ENCODE measurements at places on chromosomes 11 and 22.
A peak's percentile ranks its signal among the peaks of the same experiment; 100 is the strongest.

GRCh38 chr22:24951942-24952836 lies at the start of gene KIAA1671:
Gene KIAA1671 (plus strand): TSS chr22:24952716. CDS start chr22:25028000, 75,284 bp downstream.
- peak; percentile 76 for DNase-seq

DNA sequence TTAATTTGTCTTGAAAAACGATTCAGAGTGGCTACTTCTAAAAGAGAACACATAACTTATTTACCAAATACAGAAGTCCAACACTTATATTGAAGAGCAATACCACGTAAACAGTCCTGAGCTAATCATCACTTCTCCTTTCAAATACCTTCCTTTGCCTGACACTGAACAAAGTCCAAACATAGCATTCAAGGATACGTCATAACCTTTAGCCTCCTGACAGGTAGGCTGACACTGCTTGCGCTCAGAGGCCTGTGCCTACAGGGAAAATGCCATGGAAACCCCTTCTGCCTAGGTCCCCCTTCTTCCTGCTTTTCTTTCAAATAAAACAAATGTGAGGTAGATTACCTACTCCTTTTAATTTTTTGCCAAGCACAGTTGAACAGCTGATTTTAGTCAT lies 510.0 kb downstream of the INSC start:
- DNase-seq: no peak

DNA sequence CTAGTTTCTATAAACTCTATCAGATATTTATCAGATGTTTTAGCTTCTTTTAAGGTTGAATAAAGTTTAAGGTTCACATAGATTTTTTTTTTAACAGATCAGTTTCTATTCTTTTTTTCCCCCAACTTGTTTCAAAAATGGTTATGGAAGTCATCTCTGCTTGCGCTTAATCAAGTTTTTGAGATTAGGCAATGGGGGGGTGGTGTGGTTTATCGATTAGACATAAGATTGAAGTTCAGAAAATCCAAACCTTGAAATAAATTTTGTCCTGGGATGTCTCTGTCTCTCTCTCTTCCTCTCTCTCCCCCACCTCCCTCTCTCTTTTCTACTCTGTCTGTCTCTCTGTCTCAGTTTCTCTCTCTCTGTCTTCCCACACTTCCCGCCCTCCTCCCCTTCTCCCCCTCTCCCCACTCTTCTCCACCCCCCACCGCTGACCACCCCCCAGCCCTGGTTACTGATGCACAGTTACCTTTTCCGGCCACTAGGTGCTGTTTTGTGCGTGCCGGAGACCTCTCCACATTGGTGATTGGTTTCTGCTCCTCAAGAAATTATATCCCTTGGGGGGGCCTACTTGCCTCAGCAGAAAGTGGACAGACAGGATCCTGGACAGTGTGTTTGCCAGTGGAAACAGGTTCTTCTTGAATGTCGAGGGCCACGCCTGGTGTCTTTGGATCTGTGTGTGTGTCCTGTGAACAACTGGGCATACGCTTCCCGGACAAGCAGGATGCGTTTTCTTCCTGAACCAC lies 29.7 kb upstream of the ANO1 start:
- DNase-seq: no peak

DNA sequence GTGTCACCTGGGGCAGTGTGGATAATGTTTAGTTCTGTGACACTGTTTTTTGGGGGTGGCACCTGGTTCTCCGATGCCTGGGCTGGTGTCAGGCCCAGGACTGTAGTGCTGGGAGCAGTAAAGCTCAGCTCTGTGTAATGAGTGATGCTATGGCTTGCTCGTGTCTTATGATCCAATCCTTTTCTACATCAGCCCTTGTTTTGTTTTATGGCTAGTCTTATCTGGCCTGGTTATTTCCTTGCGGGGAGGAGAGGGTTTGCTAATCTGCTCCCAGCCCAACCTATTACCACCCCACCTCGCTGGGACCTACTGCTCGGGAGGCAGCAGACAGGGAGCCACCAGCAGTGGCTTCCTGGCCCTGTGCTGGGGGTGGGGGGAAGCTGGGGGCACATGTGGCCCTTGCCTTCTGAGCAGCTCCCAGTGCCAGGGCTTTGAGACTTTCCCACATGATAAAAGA lies 35.0 kb upstream of the TPBGL start:
- DNase-seq: no peak

DNA sequence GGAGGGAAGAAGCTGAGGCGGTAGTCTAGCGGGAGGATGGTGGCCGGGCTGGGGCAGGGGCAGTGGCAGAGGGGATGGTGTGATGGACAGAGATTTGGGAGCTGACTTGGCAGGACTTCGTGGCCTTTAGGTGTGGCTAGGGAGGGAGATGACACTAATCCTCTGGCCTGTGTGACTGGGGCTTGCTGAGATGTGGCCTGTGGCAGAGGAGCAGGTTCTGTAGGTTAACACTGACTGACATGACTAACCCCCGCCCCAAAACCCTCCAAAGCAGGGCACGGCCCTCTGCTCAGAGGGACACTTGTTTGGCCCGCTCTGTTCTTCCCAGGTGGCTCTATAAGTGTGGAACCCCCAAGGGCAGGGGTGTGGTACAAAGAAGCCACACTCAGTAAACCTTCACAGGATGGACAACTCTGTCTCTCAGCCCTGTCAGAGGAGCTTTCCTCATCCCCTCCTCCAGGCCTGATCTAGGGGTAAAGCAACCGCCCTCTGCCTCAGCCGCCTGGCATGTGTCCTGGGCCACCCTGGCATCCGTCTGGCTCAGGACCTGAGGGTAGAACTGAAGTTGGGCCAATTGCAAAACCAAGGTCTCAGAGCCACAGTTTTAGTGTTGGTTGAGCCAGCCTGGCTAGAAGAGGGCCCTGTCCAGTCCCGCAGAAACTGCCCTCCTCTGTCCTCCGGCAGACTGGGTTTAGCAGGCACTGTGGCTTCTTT lies 15.6 kb downstream of the TOM1 start:
- DNase-seq: no peak

- DNase-seq: no peak
These were observed 2.1 kb downstream of the GAL start for GRCh38 chr11:68686486-68686885.

DNA sequence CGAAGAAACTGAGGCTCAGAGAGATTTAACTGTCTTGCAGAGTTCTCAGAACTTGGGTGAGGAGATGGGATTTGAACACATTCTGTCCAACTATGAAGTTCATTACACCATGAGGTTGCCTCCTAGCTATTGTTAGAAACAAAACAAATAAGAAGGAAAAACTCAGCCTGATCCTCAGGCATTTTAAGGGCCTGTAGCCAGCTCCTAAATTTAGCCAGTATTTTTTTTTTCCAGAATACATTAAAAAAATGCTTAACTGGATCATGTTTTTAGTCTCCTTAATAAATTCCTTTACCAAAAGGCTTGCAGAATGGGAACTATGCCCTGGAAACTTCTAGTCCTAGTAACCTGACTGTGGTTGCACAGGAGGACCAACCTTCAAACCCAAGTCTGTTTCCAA lies 212.0 kb downstream of the CSNK2A3 start:
- no peak for DNase-seq

- no peak for DNase-seq
These were observed 61.5 kb upstream of the EP300 start for GRCh38 chr22:41030891-41031290.

GRCh38 chr11:130519128-130519932 lies 70.9 kb downstream of the ADAMTS15 start:
- DNase-seq: no peak

DNA sequence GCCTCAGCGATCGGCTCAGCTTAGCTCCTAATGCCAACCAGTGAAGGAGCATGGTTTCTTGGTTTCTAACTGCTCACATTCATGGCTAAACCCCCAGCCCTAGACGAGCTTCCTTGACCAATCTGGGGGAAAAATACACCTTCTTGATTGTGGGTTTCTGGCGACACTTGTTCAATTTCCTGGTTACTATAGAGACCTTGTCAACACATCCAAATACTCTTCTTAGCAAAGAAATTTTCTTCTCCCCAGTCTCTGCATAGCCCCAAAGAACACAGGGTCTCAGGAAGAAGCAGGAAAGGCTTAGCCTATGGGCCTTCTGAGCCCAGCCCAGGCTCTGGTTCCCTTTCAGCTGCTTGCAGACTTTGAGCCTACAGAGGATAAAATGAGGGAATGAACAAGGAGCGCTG lies 88.5 kb upstream of the SYT13 start:
- DNase-seq: no peak

DNA sequence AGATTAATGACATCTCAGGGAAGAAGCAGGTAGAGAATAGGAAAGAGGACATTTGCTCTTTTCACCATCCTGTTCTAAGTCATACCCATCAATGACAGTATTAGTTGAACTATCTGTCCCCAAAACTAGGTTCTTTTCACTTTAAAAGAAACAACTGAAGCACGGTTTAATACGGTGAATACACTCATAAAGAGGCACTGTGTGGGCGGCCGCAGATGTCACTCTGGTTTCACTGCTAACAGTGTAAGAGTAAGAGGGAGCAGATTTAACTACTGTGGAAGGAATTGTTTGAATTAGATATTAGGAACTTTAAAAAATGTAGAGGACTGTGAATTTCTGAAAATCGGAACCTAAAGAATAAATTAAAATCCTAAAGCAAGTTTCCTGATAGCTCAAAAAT lies 49.5 kb downstream of the VSIG10L2 start:
- DNase-seq: no peak

GRCh38 chr11:77876045-77876444 lies 55.1 kb downstream of the AAMDC start:
- no peak for DNase-seq

DNA sequence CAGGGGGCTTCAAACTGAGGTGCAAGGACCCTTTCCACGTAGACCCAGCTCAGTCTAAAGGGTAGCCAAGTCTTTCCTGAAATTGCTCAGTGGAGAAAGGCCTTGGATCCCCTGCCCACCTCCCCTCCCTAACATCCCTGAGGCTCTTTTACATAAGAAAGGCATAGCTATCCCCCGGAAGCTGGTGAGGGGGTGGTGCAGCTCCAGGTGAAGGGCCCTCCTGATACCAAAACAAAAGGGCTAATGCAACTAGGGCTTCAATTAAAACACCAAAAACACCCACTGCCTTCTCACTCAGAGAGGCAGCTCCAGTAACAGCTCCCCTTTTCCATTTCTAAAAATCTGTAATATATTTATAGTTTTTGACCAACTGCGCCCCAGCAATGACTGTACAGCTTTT lies 5.8 kb downstream of the SHANK2 start:
- DNase-seq: no peak

DNA sequence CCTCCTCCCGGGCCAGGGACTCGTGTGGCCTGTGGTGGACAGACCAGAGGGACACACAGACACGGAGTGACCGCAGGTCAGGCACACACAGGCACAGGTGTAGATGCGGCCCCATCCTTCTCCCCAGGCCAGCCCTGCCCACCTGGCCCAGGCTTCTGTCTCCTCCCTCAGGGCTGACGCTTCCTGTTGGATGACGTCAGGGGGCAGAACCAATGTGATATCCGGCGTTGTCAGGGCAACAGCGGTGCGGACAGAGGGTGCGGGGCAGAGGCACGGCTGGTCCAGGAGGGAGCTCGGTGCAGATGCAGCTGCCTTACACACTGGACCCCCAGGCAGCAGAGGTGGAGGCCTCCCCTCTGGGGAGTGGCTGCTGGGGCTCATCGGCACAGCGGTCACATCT lies 2.9 kb upstream of the TUBGCP6 start:
- no peak for DNase-seq

DNA sequence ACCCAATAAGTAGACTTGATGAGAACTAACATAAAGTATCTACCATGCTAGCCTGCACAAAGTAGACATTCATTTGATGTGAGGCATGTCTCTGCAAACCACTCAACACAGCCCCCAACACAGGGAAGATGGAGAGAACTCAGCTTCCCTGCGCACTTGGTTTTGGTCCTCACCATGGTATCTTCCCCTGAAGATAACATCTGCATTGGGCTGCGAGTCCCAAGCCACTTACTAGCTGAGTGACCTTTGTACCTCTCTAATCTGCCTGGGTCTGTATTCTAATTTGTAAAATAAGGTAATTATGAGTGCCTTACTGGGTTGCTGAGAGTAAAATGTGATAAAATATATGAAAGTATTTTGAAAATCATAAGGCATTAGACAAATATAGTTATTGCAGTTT lies 30.7 kb downstream of the PPFIA1 start:
- DNase-seq: no peak

GRCh38 chr11:3925513-3925912 lies 70.0 kb downstream of the STIM1 start:
- DNase-seq: no peak

DNA sequence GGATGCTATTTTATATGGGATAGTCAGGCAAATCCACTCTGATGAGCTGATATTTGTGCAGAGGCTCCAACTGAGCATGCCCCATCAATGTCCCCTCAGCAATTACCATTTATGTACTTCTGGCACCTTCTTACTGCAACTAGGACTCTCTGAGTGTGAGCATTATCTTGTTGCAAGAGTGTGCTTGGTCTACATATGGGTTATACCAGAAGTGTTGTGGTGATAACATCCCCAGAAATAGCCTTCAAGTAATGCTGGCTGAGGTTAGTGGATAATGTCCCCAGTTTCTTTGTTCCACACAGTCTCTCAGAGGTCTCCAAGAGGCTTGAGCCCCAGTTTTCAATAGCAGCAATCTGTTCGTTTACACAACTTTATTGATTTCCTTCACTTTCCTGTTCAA lies 408.6 kb downstream of the JRKL start:
- no peak for DNase-seq

- DNase-seq: no peak
These were observed 10.6 kb downstream of the STT3A start for GRCh38 chr11:125603207-125603606.

DNA sequence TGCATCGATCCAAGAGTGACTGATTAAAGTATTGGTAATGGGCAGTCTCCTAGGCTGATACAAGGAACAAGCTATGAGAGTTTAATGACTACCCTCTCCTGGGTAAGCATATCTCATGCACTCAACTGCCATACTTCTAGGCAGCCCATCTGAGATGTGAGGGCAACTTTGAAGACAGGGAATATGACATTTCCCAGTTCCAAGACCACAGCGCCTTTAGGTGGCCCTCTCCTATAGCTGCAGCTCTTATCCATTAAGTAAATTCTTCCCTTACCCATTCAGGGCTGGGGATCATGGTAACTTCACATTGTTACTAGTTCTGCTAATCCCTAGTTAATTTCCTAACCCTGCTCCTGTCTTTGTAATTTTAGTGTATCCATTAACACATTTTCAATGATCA lies 157.3 kb upstream of the CTSC start:
- no peak for DNase-seq

GRCh38 chr11:27672836-27673464 lies 27.3 kb downstream of the BDNF start:
- DNase-seq: no peak

GRCh38 chr11:110308071-110308470 lies 11.7 kb upstream of the RDX start:
- no peak for DNase-seq

DNA sequence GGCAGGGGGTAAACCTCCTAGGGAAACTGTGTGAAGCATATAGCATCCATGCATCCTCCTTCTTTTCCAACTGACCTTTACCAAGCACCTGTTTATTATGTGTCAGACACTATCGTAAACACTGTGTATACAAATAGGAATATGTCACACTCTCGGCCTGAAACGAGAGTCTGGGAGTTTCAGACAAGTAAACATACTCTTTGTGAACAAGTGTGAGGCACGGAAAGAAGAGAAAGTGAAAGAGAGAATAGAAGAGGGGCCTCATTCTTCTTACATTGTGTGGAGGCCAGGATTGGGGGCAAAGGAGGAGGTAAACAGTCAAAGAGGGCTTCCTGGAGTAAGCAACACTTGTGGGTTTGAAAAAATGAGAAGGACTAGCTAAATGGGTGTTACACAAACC lies 16.4 kb downstream of the CSNK2A3 start:
- no peak for DNase-seq

All from stimulated activated CD4-positive, alpha-beta T cell treated with anti-CD3 and anti-CD28 coated beads, Interleukin-15, amount 100 ng/mL, for 1 hour (primary cell).